ENCODE measurements at places on chromosomes 12 and 14.

GRCh38 chr14:32820181-32820580 is 118.5 kb upstream of the NPAS3 start:
- DNase-seq = no peak

DNA sequence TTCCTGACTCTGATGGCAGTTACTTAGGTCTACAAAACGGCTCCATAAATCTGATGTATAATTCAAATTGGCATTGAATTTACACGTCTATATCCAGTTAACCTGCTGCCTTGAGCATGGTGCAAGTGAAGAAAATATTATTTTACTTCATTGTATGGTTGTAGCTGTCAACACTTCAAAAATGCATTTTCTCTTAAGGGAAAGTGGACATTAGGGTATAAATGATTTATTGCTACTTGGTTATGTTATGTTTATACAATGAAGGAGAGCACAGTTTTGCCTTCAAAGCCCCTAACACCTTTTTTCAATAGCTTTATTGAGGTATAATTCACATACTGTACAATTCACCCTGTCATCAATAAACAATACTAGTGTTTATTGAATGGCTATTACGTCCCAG is 2.0 kb upstream of the USP15 start:
- no peak for DNase-seq

- no peak for DNase-seq
These were observed 349.6 kb downstream of the CCDC91 start for GRCh38 chr12:28539691-28540323.

- no peak for DNase-seq
These were observed 29.0 kb upstream of the MEG3 start for GRCh38 chr14:100796946-100797345.

DNA sequence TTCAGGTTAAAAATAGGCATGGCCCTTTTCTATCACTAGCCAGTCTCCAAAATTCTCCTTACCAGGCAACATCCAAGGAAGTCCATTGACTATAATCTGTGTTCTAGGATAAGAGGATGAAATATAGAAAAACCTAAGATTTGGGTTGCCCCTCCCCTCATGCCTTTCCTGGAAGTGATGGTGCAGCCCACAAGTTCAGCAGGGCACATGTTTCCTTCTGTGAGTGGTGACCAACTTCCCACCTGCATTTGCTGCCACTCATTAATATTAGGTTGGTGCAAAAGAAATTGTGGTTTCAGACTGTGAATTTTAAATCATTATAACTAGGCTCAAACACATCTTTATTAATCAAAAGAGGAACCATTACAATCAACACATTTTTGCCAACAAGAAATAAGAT is 250.5 kb upstream of the FKBP4 start:
- no peak for DNase-seq

DNA sequence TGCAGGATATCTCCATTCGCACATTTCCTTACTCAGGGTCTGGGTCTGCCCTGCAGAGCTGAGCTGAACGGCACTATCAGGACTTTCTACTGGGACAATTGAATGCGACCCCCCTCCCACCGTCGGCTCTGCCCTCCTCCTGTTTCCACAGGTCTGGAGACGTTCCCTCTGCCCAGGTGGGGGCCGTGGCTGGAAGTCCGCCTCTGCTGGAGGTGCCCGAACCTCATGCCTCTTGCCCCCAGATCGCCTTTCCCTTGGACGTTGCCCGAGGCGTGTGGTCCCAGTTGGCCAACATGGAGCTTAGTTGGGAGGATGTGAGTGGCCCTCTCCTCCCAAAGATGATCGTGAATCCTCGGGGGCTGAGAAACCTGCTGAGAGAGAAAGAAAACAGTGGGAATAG is 21.2 kb upstream of the KLC1 start:
- no peak for DNase-seq

- no peak for DNase-seq
These were observed 226.0 kb upstream of the PWP1 start for GRCh38 chr12:107459641-107460040.

DNA sequence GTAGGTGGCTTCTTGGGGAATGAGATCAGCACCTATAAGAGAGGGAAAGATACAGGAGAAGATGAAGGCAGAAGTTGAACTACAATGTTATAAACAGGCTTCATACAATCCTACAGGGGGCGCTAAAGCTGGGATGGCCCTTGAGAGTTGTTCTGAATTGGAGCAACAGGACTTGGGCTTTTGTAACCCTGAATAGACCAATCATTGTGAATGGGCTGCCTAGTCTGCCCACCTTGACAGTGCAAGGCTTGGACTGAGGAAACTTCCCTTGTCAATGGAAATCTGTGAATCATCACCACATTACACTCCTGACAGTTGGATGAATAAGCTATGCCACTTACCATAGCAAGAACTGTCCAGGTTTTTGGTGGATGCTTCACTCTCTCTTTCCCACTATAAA is 306.1 kb downstream of the KCNC2 start:
- peak; percentile 61 for DNase-seq

Measured in neural progenitor cell (in vitro differentiated cells).